ENCODE measurements at places on chromosomes 11 and 22.

GRCh38 chr11:113240389-113240788, 74.0 kb upstream of the TTC12 start:
- peak; percentile 10 for DNase-seq

GRCh38 chr11:93737904-93738612, 3.2 kb downstream of the TAF1D start:
- peak; percentile 7 for DNase-seq

GRCh38 chr11:84833488-84834088, 793.6 kb downstream of the DLG2 start:
- no peak for DNase-seq

DNA sequence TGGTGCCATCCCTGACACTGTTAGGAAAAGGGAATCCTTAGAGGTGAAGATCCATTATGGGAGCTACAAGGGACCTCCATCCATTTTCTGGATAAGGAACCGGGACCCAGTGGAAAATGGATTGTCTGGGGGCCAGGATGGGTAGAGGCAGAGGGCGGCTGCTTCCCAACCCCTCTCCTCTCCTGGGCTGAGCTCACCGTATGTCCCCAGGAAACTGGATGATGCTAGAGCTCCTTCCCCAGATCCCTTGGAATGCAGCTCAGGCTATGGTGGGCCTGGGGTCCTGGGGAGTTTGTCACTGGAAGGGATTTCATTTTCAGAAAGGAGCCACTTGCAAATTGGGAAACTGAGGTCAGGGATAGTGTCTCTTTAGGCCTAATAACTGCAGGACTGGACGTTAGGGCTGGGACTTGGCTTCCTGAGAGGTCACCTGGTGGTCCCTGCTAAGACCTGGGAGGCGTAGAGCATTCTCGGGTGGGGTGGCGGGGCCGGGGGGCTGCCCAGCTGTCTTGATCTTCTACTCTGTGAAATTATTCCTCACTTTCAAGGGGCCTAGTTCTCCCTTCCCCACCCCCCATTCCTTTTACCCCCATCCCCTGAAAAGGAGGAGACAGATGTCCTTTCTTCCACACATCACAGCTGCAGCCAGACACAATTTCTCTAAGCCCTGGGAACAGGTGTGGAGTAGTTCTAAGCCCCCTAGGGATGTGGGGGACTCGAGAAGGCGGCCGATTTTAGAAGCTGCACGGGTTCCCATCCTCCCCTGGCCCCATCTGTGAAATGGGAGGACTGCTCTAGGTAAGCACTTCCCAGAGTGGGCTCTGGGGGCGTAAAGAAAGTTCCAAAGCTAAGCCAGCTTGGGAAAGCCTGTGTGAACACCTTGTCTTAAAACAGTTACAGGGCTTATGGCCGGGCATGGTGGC, 99.8 kb downstream of the PKNOX2 start:
- DNase-seq: peak; percentile 87

GRCh38 chr11:125679397-125679796, 1.2 kb downstream of the ACRV1 start:
- DNase-seq: no peak

- DNase-seq: no peak
These were observed 92.9 kb downstream of the PTPRJ start for GRCh38 chr11:48073031-48073861.

- DNase-seq: no peak
These were observed 953.4 kb downstream of the DLG2 start for GRCh38 chr11:84673753-84674152.

DNA sequence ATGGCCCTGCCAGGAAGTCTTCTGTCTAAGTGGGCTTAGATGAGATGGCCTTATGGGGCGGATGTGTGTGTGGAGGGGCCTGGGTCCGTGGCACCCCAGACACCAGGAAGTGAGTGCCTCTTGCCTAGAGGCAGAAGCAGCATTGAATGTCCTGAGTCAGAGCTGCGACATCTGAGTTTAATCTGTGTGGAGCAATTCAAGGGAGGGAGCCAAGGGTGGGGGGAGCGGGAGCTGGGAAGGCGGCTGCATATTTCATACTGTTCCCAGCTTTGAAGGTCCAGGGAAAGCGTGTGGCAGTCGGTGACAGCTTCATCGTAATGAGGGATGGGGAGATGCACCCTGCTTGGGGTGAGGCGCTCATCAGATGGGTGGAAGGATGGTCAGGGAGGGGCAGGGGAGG, 73.5 kb upstream of the THY1 start:
- no peak for DNase-seq

GRCh38 chr11:127627629-127628457, 627.3 kb upstream of the KIRREL3 start:
- peak; percentile 3 for DNase-seq

DNA sequence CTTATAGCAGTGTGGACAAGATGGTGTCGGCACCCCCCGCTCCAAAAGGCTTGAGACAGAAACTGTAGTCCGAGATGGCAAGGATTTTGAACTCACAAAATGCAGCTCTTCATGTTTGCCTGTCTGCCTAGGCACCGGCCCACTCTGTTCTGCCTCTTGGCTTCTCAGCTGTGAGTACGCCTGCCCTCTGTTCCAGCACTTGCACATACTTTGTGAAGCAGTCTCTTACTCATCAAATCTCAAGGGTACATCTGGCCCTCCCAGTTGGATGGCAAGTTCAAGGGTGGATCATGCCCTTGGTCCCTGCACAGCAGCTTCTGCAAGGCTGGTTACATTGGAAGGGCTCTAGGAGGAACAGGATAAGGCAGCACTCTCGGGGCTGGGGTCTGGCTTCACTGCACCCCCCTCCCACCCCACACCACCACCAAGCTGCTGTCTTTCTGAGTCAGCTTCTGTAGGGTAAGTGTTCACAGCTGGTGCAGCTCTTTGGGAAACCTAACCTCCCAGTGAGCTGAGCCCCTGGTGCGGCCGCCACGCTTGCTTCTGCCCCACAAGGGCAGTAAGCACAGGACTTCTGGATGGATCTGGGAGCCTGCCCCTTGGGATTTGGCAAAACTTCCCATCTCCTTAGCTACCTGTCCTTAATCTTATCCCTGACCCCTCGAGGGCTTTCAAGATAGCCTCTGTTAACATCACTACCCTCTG, 37.2 kb downstream of the FAM83F start:
- DNase-seq: no peak

DNA sequence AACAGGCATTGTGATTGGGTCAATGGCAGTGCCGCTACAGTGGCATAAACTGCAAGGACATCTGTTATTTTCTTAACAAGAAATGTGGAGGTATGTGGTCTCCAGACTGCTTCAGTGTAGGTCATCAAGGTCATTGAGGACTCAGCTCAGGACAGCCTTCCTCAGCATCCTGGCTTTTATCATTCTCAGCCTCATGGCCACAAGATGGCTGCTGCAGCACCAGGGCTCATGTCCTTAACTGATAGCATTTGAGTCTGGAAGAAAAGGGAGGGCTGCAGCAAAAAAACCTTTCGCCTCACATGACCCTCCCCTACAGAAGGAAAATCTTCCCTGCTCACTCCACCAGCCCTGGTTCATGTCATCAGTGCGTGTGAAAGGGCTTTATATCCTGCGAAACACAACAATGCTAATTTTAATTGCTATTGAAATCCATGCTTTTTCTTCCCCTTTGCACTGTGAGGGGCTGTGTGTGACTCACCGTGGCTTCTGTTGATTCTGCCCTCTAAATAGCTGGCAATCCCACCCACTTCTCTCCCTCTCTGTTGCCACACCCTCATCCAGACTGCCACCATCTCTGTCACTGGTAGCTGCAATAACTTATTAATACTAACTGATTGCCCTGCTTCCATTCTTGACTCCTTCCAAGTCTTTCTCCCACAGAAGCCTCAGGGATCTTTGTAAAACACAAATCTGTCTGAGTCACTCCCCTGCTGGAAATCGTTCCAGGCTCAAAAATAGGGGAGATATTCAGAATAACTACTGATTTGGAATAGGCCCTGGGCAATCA, 43.8 kb downstream of the CHRDL2 start:
- DNase-seq: no peak

DNA sequence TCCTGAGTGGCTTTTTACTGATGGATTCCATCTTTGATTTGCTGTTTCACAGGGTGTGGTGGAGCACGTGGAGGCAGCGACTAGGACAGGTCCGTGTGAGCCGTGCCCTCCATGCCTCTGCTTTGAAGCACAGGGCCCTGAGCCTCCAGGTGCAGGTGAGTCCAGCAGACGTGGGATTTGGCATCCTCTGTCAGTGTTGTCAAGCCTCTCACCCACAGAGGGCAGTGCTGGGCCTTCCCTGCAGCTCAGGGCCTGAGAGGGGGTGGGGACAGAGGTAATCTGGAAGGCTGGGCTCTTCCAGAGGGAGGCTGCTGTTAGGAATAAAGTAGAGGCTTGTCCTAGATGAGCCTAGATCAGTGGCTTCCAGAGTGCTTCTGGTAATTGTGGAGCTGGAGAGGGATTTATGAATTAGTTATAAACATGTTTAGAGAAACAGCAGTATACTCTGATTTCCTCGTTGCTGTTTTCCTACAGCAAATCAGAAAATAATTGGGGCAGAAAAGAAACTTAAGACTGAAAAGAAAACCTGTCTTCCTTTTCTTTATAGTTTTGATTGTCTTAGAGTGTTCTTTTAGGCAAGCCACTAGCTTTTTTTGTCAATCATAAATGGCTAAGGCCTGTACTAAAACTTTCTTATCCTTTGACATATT, 65.0 kb downstream of the SFI1 start:
- DNase-seq: peak; percentile 93

DNA sequence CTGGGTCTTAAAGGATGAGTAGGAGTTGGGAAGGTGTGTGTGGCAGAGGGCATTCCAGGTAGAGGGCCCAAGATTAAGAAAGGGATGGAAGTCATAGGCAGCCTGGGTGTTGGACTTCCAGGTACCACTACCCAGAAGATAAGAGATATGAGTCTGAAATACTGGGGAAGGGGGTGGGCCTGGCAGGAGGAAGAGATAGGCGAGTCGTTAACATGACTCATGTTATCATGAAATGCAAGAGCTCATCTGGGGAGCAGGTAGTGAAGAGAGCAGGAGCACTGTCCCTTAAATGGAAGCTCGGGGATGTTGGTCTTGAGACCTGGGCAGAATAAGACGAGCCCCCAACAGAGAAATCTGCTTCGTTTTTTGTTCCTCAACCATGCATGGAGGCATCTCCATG, 10.2 kb downstream of the ZC3H7B start:
- DNase-seq: no peak

GRCh38 chr22:35955546-35955945, 73.1 kb downstream of the RBFOX2 start:
- no peak for DNase-seq

DNA sequence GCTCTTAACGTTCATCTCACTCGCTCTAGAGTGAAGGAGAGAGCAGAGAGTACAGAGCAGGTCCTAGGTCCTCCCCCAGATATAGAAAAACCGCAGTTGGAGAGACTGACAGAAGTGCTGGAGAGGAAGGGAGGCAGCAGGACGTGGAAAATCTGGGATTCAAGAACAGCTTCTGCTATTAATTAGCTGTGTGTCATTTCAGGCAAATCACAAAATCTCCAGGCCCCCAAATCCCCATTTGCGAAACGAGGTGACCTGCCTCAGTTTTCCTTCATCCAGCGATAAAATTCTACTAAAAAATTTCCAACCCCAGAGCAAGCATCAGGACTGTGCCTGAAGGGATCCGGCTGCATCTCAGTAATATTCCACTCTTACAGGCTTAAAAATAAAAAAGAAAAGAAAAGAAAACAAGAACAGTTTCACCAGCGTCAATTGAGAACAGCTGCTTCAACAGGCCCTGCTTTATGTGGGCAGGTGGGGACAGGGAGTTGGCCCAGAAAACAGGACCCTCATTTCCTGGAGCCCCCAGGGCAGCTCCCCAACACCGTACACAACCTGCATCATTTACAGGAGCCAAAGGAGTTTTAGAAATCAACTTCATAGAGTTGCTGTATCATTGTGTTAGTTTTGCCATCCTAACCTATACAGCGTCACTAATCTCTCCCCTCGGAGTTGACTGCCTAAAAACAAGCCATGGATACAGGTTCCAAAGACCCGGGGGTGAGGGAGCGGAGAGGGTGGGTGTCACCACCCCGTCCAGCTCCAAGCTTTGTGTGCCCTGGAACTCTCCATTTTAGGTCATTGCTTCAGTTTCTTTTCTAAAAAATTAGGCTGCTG, 2.3 kb upstream of the MALAT1 start:
- peak; percentile 67 for DNase-seq

GRCh38 chr11:69646493-69647389, 5.8 kb downstream of the CCND1 start:
- no peak for DNase-seq

GRCh38 chr11:18233912-18234311, 2.7 kb downstream of the SAA4 start:
- DNase-seq: no peak

GRCh38 chr11:63917692-63918506, 935 bp upstream of the RCOR2 start:
- peak; percentile 94 for DNase-seq

GRCh38 chr11:36417154-36417553, 92.9 kb downstream of the TRAF6 start:
- no peak for DNase-seq

DNA sequence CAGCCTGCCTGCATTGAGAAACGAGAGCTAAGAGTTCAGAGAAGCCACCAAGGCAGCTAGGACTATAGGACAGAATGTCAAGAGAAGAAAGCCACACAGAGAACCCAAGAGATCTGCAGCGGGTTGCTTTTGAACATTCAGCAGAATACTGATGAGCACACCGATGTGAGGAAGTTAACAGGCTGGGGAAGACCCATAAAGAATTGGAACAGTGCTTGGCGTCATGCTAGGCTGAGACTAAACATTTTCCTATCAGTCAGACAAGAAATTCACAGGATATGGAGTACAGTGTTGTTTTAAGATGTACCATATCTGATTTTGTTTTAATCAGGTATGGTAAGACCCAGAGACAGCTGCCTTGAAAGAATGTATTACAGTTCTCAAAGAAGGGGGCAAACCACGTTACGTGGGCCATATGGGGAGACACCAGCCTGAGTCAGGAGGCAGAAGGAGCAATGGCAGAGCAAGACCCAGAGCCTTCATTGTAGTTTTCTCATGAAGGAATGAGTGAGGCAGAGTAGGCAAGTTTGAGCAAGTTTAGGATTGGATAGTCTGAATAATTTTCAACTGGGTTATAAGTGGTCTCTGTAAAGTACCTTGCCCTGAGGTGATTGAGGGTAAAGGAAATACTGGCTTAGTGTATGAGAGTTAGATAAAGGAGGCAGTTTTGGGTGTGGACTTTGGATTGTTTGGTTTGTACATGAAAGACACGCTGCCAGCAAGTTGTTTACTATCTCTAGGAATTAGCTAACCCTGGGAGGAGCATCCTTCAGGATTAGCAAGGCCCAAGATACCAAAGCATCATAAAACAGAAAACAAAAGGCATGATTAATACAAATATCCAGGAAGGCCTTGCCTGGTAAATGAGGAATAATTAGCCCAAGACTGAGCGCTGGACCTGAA, 14.3 kb downstream of the LRRC75B start:
- peak; percentile 26 for DNase-seq

- no peak for DNase-seq
These were observed 216.5 kb downstream of the DYNC2H1 start for GRCh38 chr11:103325686-103326069.

GRCh38 chr11:12693479-12694182, 19.4 kb downstream of the TEAD1 start:
- peak; percentile 57 for DNase-seq

DNA sequence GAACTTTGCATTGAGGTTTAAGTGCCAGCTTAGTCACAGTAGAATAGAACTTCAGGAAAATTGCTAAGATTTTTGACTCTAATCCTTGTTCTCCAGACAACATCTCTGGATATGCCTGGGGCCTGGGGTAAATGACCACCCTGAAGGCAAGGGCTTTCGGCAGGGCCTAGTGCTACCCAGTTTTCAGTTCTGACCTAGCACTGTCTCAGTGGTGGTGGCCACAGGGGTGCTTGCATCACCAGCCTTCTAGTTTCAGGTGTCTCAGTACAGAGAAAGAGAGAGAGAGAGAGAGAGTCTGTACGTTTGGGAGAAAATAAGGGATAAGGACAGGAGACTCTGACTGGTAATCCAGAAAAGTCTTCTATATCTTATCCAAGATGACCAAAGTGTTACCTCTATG, 890.5 kb downstream of the JRKL start:
- no peak for DNase-seq

All from NCI-H82 (cell line).